Stimulated activated CD4-positive, alpha-beta T cell treated with anti-CD3 and anti-CD28 coated beads, Interleukin-15, amount 100 ng/mL, for 1 hour (primary cell): ENCODE measurements at places on chromosomes 3 and 15.

DNA sequence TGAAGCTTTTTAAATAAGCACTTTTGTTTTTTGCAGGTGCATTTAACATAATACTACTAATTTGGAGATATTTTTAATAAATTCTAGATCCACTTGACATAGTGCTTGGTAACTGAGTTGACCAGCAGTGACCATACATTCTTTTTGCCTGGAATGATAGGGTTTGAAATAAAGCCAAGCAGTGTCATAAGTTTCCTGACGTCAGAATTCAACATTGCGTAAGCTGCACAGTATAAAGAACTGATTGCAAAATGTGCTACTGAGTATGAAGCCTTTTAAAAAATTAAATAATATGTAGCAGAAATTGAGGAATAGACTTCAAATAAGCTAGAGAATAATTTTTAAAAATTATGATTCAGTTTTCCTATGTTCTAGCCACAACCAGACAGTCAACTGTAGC is 454.6 kb upstream of the ARPP21 start:
- no peak for DNase-seq

DNA sequence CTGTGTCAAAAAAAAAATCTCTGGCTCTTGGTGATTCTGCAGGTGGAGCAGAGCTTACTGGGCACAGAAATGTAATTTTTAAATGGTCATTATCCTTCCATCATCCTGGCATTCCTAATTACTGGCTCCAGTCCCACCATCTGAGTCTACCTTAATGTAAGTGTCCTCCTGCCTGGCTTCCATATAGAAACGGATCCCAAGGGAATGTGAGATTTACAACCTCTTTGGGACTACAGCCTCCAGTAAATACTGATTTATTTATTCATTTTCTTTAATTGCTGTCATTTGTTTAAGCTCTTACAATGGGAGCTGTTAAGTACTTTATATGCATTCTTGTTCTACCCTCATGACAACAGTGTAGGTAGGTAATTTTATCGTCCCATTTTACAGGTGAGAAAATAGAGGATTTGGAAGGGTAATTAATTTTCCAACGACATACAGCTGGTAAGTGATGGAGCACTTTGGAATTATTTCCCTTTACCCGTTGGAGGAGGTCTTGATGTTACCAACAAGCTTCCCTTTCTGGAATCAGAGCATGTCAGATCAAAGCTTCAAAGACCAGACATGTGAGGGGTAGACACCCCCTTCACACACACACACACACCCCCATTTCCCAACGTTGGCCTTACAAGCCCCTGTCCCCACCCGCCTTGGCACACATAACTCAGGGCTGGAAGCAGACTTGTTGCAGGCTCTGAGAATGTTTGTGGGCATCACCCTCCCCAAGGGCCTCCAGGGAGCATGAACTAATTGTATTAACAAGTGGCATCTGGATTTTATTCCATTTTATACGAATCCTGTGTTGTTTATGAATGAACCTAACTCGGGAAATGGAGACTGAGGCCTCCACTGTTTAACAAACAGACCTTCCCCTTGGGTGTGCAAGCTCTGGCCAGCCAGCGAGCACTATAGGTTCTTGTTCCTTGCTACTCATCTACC is 116.9 kb downstream of the ALDH1A2 start:
- DNase-seq: no peak

GRCh38 chr15:73593304-73594074 is 39.7 kb downstream of the NPTN start:
- no peak for DNase-seq

GRCh38 chr3:151838574-151839312 is 24.8 kb downstream of the AADAC start:
- DNase-seq: no peak

GRCh38 chr3:23966328-23966727 is 21.2 kb downstream of the NR1D2 start:
- DNase-seq: no peak

- peak; percentile 29 for DNase-seq
Measured at GRCh38 chr3:149970716-149971402, at the start of gene PFN2. Gene PFN2 (minus strand): TSS chr3:149970895. CDS start chr3:149970856, 39 bp downstream.

GRCh38 chr15:29749365-29750086 is 72.7 kb downstream of the TJP1 start:
- no peak for DNase-seq

- DNase-seq: no peak
Measured at GRCh38 chr3:30639937-30640336, 33.5 kb downstream of the TGFBR2 start.

DNA sequence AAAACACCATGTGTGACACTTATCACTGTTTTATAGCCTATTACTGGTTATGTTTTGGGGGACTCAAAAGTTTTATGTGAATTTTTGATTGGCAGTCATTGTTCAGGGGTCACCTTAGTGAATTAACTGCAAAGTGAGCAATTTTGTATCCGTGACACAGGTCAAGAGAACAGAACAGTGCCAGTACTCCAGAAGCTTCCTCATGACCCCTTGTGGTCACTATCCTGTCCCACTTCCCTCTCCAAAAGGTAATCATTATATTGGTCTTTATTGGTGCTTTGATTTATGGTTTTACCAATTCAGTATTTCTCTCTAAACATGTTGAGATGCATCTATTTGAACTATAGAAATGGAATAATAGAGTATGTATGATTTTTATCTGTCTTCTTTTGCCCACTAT is 107.1 kb downstream of the STT3B start:
- no peak for DNase-seq

GRCh38 chr3:129526121-129526900 is 2.1 kb upstream of the RHO start:
- DNase-seq: no peak

DNA sequence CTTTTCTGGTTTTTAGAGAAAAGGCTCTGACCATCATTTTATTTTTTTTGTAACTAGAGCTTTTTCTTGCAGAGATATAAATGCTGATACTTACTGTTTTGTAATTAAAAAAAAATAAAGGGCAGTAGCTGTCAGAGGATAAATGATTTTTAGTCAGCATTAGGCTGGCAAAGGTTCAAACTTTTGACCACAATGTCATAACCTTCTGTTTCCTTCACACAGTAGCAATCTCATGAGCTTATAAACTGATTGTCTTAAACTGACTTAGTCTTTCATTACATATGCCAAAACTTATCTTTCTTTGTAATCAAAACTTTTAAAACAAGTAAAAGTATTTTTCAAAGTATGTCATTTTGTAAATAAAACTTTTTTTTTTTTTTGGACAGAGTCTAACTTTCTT is 841.9 kb downstream of the OTOL1 start:
- DNase-seq: no peak

DNA sequence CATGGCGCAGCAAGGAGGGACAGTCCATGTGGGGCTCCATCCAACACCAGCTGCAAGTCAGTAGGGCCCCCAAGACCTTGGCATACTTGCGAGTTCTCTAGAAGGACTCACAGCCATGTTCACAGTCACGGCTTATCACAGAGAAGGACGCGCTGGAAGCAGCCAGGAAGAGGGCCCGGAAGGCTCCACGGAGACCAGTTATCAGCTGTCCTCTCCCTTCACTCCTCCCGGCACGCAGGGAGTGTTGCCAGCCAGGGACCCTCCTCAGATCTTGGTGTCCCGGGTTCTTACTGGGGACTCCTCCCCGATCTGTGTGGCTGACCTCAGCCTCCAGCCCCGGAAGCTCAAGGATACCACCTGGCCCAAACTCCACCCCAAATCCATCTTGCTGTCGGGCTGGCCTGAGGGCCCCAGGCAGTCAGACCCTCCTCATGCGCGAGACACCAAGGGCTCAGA is 68.0 kb downstream of the SLTM start:
- DNase-seq: no peak

DNA sequence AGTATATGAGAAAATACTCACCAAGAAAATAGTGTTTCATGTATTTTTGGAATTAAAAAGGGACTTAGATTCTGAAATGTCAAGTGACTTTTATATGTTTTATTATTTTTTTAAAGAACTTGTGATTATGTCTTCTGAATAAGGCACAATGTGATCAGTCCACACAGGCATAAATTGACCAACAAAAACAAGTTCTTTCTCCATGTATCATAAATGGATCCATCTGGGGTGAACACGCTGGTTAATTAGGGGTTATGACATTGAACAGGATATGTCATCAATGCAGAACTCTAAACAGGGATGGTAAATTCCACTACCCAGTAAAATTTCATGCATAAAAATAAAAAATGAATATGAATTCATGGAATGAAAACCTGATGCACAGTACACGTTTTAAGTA is 31.3 kb upstream of the PIK3CA start:
- no peak for DNase-seq

DNA sequence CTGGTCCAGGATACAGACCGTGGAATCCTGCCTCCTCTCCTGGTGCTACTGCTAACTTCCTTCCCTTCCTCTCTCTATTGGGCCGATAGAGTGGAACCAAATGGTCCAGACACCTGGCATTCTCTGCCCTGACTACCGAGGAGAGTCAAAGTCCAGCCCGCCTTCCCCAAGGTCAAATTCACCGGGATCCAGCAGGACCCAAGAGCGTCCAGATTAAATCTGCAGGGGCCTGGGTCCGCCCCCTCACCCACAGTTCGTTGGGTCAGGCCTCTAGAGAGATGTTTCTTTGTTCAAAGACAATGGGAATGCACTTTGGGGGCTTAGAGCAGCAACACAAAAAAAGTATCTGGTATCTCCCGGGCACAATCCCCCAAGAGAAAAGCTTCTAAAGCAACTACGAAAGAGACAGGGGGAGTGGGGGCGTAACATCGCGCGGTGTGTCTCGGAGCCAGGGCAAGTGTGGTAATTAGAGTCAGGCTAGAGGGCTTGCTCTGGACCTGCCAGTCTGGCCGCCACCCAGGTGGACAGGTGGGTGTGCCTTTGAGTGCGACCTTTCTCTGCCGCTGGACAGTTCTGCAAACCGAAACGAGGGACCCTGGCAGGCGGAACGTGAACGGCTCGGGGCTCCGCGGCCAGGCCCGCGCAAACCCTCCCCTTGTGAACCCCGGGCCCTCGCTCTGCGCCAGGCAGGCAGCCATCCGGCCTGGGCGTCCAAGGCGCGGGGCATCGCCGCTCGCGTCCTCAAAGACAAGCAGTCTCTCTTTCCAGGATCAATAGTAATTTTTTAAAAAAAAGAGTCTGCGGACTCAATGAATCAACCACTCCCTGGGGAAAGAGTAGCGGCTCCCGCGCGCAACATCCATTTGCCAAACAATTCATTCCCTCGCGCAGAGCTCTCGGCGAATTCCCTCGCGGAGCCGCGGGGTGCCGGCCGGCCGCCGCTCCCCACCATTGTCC is 806 bp downstream of the KLHL25 start:
- no peak for DNase-seq

GRCh38 chr3:16550676-16551341 is 37.3 kb upstream of the RFTN1 start:
- DNase-seq: peak; percentile 11

DNA sequence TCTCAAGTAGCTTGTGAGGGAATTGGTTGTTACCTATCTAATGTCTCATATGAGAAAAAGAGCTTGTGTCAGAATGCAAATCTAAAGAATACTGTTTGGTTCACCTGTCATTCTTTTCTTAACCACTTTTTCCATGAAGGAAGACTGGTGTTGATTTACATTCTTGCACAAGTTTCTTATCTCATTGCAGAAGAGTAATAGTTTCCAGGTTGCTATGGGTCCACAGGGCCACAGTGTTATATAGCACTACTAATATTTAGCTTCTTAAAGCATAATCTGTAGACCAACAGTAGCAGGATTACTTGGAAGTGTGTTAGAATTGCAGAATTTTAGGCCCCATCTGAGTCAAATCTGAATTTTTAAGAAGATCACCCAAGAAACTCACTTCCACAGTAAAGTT is 697.5 kb downstream of the GBE1 start:
- no peak for DNase-seq

DNA sequence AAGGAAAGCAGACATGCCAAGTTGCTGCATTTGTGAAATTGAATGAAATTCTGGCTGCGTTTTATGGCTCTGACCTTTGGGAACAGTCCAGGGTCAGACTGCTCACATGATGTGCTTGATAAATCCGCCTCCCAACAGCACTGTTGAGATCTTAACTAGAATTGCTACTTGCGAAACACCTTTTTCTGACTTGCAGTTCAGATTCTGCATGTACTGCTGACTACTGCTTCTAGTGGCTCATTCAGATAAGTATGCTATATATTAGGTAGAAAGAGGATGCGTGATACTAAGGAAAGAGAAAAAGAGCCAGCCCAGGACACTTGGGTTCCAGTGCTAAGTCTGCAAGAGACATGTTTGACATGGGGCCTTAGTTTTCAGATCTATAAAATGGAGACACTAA is 129.4 kb downstream of the LPP start:
- DNase-seq: no peak

GRCh38 chr3:147756476-147756875 is 347.3 kb downstream of the ZIC1 start:
- no peak for DNase-seq

DNA sequence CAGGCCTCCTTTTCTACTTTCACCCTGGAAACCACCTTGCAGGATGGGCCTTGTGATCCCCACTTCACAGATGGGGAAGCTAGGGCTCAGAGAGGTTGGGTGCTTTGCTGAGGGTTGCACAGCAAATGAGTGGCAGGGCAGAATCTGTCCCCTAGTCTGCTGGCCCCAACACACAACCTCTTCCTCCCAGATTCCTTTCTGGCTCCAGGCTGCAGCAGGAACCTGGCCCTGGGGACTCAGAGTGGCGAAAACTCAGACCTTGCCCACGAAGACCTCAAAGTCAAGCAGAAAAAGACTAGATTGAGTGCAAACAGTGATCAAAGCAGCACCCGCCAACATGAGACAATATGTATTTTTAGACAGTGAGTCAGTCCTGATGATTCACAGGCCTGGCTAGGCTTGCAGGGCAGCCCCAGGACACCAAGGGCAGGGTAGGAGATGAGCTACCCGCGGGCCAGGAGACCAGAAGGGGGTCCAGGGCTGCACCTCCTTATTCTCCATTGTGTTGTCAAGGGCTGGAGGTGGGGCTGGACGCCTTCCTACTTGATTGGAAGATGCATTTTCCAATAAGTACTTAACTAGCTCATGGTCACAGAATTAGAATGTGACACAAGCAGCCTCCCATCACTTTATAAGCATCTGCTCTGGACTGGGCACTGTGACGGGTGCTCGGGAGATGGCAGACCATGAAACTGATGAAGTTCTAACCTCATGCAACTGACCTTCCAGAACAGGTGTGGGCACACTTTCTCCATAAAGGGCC is 23.9 kb downstream of the GOLGA6L2 start:
- DNase-seq: no peak

GRCh38 chr15:101139986-101140696 is 111.7 kb downstream of the CHSY1 start:
- DNase-seq: no peak

GRCh38 chr3:178456621-178457285 is 79.5 kb upstream of the KCNMB2 start:
- no peak for DNase-seq

DNA sequence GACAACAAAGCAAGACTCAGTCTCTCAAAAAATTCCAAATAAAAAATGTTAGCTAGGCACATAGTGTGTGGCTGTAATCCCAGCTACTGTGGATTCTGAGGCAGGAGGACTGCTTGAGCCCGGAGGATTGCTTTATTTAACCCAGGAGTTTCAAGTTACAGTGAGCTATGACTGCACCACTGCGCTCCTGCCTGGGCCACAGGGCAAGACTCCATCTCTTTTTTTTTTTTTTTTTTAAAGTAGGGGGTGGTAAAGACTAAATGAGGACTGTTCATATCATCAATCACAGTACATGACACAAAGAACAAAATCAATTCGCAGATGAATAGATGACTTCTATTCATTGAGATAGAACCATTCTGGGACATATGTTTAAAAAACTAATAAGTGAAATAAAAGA is 48.1 kb downstream of the ACAP2 start:
- no peak for DNase-seq

GRCh38 chr3:153093629-153094028 is 68.4 kb upstream of the RAP2B start:
- DNase-seq: no peak
